ENCODE measurements at places on chromosomes 2 and 18.

GRCh38 chr2:121052023-121052422, 233.0 kb downstream of the TFCP2L1 start:
- DNase-seq, result no peak

DNA sequence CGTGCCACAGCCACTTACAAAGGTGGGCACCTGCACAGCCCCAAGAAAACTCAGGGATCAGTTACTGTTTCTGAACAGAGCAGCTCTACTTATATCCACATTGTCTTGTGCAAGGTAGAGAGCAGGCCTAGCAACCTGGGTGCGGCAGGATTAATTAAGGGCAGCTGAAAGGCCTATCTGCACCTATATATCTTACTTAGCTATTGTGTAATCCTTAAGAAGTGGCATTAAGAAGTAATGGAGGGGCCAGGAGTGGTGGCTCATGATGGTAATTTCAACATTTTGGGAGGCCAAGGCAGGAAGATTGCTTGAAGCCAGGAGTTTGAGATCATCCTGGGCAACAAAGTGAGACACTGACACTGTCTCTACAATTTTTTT, 12.8 kb upstream of the ARL5A start:
- no peak for DNase-seq

- no peak for DNase-seq
Observed at GRCh38 chr18:31056296-31056695, 13.8 kb upstream of the DSC3 start.

GRCh38 chr2:241111440-241111805, 9.3 kb upstream of the MTERF4 start:
- no peak for DNase-seq

DNA sequence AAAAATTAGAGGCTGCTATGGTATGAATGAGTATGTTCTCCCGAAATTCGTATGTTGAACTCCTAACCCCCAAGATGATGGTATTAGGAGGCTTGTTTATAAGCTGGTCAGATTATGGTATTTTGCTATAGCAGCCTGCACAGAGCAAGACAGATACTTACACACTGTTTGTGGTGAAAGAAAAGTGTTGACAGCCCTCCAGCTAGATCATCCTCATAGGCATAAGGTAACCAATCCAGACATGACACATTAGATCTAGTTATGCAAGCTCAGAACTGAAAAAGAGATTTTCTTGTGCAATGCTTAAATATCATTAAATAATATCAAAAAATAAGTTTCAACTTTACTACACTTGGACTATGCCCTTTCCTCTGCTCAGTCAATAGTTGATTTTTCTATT, 107.1 kb downstream of the ABCA12 start:
- DNase-seq, result no peak

- DNase-seq, result no peak
Observed at GRCh38 chr2:190589008-190589407, 54.5 kb upstream of the NEMP2 start.

DNA sequence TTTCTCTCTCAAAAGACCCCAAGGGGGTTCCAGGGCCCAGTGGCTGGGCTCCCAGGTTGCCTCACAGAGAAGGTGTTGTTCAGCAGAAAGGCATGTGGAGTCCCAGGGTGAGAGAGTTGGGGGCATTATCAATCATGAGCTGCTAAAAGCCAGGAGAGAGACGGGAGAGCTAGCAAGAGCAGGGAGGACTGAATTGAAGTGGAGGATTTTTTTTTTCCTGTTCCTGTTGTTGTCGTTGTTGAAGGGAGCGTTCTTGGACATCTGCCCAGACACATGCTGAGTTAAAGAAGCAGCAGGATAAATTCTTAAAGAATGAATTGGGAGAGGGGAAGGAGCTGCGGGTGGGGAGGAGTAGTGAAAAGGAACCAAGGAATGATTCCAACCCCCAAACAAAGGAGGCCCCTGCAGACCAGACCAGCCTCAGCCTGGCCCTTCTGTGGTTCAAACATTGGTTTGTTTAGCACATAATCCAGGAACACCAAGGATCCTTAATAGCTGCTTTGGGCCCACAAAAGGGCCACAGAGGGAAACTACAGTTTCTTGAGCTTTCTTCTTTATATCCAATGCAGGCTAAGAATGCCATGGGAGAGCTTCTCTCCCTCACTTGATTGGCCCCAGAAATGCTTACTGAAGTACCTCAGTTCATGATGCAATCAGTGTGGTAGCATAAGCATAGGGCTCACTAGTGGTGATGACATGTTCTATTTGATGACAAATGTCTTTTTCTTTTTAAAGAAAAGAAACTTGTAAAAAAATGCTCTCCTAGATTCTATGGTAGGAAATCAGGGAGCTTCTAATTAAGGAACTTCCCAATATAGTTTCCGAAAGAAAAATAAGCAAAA, 146.0 kb downstream of the SETBP1 start:
- peak; percentile 88 for DNase-seq

DNA sequence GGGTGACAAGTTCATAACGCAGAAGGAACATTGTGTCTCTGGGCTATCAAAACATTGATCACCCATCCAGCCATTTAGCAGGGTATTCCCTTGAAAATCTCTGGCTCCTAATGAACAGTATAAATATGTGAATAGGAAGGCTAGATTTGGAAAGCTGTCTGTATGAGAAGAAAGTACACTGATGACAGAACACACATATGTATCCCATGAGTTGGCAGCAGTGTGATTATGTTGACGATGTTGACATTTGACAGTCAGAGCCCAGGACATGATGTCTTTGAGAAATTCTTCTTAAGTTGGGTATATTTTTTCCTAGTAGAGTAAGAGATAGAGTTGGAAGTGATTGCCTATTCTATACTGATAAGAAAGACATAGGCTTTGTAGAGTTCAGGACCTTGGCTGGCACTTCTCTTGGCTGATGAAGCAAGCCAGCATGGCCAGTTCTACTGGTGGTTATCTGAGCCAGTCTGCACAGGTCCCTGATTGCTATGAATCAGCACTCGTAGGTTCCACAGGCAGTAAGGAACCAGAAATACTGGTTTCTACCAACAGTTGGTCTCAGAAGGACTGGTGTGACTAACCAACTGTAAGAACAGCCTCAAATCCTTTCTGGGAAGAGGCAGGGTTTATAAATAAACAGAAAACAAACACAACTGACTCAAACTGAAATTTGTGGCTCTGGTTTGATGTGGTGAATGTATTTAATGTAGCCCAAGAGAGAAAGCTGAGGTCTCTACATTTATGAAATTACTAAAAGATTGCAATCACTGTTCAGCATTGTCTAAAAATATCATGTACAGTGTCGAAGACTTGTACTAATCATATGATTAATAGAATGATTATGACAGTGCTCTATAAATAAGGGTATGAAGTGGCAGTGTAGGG, 43.9 kb upstream of the RAPH1 start:
- DNase-seq, result peak; percentile 58

DNA sequence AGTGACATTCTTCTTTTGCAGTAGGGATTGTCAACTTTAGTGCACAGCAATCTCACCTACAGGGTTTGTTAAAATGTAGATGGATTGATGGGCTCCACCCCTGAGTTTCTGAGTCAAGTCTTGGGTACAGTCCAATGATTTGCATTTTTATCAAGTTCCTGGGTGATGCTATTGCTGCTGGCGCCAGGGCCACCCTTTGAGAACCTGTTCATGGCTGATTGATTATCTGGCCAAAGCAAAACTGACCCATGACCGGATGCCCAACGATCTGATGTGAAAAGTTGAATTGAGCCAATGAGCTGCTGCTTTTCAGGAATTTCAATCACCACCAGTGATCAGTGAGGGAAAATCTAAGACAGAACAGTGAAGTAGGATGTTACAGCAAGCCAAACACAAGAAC, 675.3 kb downstream of the TMEM182 start:
- no peak for DNase-seq

DNA sequence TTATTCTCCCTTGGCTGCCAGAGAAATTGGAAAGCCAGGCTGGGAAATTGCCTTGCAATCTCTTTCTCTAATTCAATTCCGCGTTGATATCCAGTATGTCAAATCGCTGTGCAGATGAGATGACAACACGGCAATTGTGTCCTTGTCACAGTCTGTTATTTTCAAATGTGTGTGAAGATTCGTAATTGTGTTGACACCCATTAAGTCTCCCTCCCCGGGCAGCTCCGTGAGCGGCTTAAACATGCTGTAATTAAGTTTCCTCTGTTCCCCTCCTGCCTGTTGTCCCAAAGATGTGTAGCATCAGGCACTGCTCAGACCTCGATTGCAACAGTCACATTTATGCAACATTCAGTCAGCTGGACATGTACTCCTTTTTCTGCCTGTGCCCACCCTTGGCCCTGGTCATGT, 209.5 kb downstream of the LPIN1 start:
- no peak for DNase-seq

GRCh38 chr18:4789506-4789905, 334.4 kb upstream of the DLGAP1 start:
- DNase-seq, result no peak

DNA sequence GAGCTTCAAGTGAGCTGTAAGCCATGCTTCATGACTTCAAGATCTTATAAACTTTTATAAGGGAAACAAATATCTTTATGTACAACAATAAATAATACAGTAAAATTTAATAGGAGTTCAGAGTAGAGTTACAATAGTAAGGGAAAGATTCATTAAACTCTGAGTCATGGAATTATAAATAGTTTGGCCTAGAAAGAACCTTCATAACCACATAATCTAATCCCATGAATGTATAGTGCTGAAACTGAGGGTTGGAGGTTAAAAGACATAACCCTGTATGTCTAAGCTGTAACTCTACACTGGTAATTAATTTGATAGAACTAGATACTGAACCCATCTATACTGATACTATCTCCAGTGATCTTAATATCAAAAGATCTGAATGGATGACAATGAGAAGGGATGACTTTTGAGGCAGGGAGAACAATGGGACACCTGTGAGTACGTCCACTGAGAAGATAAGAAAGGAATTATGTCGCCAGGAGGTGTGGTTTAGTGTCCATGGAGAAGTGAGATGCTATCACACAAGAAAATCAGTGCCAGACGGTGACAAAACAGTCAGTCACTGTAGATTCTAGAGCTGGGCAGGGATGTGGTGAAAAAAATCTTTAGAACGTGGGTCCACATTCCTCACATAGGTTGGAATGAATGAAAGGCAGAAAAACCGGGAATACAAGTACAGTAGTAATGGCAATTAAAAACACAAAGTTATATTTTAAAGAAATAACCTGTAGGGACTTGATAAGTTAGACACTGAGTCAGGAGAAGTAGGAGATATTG, 1.1 kb downstream of the IL1F10 start:
- DNase-seq, result no peak

DNA sequence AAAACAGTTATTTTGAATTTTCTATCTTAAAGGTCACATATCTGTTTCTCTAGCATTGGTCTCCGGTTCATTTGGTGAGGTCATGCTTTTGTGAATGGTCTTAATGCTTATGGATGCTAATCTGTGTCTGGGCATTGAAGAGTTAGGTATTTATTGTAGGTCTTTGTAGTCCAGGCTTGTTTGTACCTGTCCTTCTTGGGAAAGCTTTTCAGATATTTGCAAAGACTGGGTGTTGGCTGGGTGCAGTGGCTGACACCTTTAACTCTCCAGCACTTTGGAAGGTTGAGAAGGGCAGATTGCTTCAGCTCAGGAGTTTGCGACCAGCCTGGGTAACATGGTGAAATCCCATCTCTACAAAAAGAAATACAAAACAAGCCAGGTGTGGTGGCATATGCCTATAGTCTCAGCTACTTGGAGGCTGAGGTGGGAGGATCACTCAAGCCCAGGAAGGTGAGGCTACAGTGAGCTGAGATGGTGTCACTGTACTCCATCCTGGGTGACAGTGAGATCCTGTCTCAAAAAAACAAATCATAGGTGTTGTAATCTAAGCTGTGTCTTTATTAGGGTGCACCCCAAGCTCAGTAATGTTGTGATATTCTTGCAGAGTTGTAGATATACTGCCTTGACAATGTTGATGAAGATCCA, 82.3 kb downstream of the FAM117B start:
- DNase-seq, result no peak

- no peak for DNase-seq
Observed at GRCh38 chr2:240189686-240190085, 49.2 kb upstream of the OTOS start.

DNA sequence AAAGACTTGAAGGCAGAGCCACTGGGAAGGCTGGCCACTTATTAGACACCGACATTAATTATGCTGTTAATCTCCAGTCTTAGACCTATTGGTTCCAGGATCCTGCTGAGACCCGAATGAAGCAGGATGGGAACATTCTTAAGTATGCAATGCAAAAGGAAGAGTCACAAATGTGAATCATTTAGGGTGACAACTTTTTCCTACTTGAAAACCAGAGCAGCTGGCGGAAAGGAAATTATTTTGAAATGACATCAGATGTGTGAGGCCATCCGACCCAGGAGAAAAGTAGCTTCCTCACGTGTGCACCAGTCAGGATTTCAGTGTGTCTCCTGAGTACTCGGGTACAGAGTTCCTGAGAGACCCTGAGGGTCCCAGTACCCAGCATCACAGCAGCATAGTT, 222.9 kb upstream of the NCKAP5 start:
- DNase-seq, result no peak

GRCh38 chr2:106115250-106115649, 78.9 kb downstream of the UXS1 start:
- DNase-seq, result no peak

DNA sequence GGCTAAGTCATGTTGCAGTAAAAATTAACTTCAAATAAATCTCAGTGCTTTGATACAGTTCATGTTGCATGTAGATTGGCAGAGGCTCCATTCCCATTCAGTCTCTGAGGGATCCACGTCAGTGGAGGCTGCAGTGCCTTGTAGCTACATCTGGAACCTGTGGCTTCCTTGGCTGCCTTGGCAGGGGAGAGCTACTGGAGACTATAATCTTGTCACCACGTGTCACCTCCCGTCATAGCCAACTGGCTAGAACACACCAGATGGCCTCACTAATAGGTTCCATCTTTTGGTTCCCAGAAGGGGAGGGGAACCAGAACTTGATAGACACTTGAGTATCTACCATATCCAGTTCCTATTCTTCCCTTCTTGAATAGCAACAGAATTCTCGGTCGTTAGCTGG, 28.4 kb downstream of the E2F6 start:
- DNase-seq, result no peak

Data from renal pelvis (tissue), 12 donors.